NCI-H774 (cell line): ENCODE measurements at places on chromosomes 3 and 15.

DNA sequence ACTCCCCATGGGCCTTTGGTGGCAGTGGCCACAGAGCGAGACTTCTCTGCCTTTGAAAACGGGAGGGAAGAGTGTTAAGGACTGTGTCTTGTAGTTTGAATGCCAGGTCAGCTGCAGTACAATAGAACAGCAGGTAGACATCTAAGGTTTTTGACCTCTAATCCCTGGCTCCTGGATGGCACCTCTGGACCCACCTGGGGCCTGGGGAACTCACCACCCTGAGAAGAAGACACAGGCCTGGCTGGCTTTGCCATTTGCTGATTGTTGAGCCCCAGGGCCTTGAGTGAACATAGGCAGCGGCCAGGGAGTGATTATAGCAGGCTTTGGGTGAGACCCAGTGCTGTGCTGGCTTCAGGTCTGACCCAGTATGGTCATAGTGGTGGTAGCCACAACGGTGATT lies 66.4 kb downstream of the ZMAT3 start:
- DNase-seq = no peak

- DNase-seq = no peak
Measured at GRCh38 chr3:171841620-171842000, 1.5 kb upstream of the TMEM212 start.

DNA sequence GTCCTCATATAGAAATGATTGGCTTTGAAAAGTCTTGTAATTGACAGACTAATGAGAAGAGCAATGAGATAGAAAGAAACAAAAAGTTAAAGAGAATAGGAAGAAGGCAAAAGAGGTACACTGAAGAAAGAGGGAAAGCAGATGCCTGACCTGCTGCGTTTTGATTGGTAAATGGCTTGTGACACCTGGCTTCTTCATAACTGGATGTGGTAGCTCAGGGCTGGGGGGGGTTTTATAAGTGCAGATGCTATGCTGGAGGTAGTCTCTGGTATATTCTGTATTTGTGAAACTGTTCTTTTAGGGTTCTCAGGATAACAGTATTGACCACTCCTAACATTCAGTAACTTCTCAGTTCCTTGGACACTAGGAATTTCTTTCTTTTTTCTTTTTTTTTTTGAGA lies 1.4 kb downstream of the STARD9 start:
- no peak for DNase-seq

GRCh38 chr3:66803206-66803605 lies 194.9 kb upstream of the KBTBD8 start:
- no peak for DNase-seq

- no peak for DNase-seq
Measured at GRCh38 chr3:40677321-40677720, 152.6 kb downstream of the ZNF621 start.

DNA sequence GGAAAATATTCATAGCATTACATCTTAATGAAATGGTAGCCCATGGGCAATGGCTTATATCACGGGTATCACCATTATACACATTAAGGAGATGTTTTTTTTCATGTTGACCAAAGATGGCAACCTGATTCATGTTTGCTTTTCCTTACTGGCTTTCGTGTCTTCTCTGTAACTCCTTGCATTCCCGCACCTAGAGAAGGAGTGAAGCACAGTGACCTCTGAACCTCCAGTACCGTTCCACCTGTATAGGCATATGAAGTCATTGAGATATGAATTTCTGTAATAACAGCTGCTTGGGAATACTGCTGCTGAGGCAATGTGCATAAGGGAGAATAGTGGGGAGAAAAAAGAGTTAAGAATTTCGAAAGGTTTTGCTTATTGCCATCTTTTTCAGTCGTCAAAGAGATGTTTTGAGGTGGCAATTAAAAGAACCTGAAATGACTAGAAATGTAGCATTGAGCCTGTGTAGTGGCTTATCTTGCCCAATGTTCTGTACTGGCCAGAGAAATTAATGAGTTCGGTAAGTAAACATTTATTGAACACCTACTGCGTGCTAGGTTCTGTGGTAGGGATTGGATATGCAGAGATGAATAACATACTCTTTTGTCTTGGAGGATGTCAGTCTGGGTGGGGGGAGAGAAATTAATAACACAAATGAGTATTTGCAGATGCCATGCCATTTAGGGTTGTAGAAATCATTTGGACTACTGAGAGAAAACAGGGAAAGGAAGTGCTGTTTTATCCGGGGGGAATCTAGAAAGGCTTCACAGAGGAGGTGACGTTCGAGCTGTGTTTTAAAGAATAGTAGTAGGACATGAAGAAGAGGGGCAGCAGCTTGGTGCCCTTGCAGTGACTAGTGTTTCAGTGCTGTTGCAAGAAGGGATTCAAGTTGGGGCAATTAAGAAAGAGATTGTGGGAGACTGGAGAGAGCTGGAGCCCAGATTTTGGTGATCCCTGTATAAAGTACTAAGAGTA lies 2.5 kb downstream of the FEM1B start:
- DNase-seq = no peak

GRCh38 chr3:188003188-188004171 lies 150.5 kb upstream of the LPP start:
- DNase-seq = peak; percentile 50

DNA sequence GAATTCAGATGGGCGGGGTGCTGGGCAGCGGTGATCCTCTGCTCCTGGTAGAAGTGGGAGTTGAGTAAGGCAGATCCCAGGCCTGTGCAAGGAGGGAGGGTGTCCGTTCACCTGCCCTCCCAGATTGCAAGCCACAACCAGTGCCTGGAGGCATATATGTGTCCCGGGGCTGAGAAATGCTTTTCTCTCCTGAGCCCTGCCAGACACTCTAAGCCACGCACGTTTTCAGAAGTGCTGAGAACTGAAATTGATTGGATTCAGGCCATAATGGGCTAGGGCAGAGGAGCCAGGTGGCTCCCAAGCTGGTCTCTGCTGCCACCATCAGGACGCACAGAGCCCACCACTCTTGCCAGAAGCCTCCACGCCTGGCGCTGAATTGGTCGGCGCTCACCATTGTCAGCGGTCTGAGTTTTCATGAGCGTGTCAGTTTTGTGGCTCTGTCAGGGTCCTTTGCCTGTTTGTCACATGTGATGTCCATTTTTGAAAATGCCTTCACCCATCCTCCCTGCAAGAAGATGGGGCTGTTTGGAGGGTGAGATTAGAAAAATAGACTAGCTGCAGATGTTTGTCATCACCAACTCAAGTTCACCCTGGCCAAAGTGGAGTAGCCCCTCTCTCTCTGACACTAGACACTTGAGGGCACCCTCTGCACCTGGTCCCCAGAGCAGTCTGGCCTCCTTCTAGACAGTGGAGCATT lies 15.4 kb upstream of the BFSP2 start:
- no peak for DNase-seq

GRCh38 chr3:98768961-98769360 lies 5.8 kb downstream of the ST3GAL6 start:
- no peak for DNase-seq

DNA sequence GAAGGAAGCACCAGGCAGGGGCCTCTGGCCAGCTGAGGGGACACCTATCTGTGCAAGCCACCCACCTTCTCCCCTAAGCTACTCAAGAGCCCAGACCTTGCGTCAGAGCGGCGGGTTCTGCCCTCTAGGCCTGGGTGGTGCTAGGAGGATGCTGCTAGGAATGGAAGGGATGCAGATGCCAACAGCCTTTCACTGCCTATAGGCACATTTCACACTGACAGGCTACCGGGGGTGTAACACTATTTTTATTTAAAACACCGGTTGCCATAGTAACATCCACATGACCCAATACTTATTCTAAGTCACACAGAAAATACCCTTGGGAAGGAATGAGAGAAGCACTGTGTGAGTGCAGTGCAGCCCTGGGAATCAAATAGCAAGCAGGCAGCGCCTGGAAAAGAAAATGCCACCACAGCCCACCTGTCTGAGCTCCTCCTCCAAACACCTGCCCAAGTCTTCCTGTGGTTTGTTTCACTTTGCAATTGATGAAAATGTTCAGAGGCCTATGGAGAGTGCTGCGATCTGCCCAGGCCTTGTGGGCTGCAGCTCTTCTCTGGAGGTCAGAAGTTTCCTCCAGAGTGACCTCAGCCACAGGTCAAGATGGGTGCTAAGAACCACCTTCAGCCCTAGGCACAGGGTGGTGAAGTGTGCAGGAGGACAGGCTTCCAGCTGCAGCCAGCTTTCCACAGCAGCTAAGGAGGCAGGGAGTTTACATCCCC lies 113.5 kb upstream of the TOPAZ1 start:
- DNase-seq = no peak

DNA sequence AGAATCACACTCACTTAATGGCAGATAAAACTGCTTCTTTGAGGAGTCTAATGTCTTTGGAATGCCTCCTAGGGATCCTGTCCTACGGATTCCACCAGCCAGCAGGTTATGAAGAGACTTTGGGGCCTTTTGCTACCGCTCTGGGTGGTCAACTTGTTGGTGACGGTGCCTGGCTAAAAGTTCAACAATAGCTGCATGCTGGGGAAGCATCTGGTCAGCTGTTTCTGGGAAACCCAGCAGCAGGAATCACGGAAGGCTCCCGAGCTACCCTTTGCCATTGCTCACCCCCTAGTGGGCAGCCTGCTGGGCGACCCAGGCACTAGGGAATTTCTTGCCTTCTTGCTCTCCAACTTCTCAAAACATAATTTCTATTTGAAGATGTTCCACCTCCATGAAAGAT lies 263.3 kb downstream of the NEK10 start:
- no peak for DNase-seq

DNA sequence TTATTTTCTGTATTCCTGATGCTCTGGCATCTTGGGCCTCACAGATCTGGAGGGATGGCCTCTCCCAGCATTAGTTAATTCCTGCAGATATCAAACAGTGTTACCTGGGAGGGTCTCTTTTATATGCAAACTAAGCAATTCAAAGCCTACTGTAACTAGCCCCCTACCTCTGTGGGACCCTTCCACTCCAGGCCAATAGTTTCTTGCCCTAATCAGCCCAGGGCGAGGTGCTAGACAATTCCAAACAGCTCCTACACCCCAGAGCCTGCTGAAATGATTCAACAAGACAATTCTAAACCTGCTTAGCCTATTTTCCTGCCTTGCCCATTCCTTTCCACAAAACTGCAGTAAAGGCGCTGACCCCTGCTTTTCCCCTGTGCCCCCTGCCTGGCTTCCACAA lies 106.6 kb upstream of the IGSF10 start:
- no peak for DNase-seq

GRCh38 chr3:141454906-141455602 lies 31.8 kb upstream of the RASA2 start:
- peak; percentile 74 for DNase-seq

- no peak for DNase-seq
Measured at GRCh38 chr15:56356616-56357015, 8.6 kb upstream of the TEX9 start.

GRCh38 chr3:55156851-55157650 lies 229.2 kb upstream of the LRTM1 start:
- DNase-seq = no peak

- DNase-seq = no peak
Measured at GRCh38 chr3:87792198-87792533, 266.6 kb downstream of the CGGBP1 start.

GRCh38 chr3:5739949-5740348 lies 552.4 kb downstream of the EDEM1 start:
- DNase-seq = no peak

- DNase-seq = peak; percentile 83
Measured at GRCh38 chr15:69143756-69144436, 16.5 kb upstream of the GLCE start.
